H4 (cell line): ENCODE measurements at places on chromosomes 4 and X.

- DNase-seq: no peak
Observed at GRCh38 chr4:33802578-33802977, 2441.7 kb downstream of the ARAP2 start.

GRCh38 chr4:78601013-78601412, 49.4 kb downstream of the ANXA3 start:
- no peak for DNase-seq

GRCh38 chr4:184163813-184164212, 53.9 kb downstream of the ENPP6 start:
- DNase-seq: peak; percentile 30

GRCh38 chrX:109732017-109732801, 848 bp downstream of the ACSL4 start:
- peak; percentile 4 for DNase-seq

GRCh38 chr4:95077864-95078263, 320.1 kb downstream of the BMPR1B start:
- DNase-seq: no peak

DNA sequence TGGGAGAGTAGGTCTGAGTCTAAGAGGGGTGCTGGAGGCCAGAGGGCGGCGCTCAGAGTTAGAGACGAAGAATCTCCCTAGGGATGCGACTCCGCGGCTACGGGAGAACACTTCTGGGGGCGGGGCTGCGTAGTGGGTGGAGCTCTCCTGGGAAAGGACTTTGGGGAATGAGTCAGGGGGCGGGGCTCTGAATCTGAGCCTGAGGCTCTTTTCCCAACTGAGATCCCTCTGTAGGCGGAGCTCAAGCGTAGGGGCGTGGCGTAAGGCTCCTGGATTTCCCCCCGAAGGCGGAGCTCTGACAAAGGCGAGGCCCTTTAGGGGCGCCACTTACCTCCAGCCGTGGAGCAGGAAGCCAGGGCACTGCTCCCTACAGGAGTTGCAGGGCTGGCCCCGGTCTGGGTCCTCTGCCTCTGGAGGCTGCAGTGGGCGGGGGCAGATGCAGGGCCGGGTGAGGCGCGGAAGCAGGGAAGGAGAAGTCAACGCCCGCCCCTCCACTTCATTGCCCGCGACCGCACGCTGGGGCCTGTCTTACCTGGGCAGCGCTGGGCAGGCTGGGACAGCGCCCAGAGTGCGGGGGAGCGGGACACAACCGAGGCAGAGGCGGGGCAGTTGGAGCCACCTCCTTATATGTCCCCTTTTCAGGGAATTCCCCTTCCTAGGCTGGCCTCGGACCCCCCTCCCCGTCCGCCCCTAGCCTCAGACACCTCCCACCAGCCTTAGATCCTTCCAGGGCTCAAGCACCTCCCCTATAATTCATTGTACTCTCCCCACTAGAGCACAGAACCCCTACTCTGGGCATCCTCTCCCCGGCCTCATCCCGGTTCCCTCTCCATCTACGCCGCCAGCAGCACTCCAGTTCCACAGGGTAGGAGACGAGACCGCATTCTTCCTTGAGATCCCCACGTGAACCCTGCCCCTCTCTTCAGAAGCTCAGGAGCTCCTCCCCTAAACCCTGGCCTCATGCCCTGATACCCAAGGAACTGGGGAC, 1.6 kb downstream of the PRICKLE3 start:
- peak; percentile 71 for DNase-seq

GRCh38 chr4:74410272-74410671, 34.7 kb upstream of the AREG start:
- no peak for DNase-seq

GRCh38 chr4:134906404-134907023, 704.9 kb upstream of the PABPC4L start:
- peak; percentile 27 for DNase-seq

DNA sequence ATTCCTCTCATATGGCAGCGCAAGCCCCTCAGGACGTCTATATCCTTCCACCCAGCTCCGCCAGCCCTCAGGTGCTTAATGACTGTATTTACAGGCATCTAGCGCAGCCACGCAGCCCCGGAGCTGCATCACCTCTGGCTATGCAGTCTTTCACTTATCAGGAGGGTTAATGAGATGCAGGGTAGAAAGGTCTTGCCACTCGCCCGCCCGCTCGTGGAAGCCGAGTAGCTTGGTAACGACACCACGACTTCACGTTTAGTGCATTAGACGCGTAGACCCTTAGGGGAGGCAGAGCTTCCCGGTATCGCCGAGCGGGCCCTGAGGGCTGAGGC, 1.5 kb upstream of the SLC16A2 start:
- DNase-seq: no peak

DNA sequence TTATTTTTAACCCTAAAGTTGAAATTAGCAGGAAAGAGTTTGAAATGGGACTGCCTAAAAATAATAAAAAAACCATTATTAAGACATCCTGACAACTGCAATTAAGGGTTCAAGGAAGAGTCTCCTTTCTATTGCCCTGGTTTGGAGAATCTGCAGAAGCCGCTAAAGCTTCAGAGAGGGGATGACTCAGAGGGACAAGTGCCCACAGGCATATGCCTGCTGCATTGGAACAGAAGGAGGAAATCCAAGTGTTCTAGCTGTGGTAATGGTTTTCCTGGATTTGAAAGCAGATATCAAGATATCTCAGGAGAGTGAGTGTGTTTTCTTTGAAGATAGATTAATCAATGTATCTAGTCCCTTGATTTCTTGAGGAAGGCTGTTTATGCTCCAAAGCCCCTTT, 235.1 kb upstream of the TAPT1 start:
- peak; percentile 38 for DNase-seq

- DNase-seq: no peak
Observed at GRCh38 chrX:47351706-47352105, 18.7 kb upstream of the ZNF157 start.

DNA sequence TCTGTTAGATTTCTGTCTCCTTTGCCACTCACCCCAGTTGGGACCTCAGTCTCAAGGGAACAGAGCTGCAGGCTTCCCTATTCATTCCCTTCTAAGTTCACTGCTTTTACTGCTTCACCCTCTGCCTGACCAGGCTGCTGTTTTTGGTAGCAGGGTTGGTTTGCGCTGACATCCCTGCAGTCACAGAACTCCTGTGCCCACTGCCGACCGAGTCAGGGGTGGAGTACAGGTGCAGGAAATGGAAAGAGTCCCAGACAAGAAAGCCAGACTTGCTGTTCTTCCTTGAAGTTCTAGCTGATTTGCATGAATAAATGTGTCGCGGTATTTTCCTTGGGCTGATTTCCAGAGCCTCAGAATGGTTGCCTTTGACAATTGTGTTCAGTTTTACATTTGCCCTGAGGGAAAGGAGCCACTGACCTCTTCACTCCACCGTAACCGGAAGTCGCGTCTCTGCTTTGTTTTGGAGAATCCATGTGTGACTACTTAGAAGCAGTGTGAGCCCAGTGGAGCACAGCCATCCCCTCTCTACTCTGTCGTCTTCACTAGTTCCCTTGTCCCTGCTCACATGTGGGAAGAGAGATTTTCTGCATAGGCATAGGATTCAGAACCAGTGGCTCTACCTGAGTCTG, 84.8 kb downstream of the TNIP2 start:
- DNase-seq: no peak

GRCh38 chrX:74736450-74736849, 122.0 kb upstream of the RLIM start:
- DNase-seq: no peak

DNA sequence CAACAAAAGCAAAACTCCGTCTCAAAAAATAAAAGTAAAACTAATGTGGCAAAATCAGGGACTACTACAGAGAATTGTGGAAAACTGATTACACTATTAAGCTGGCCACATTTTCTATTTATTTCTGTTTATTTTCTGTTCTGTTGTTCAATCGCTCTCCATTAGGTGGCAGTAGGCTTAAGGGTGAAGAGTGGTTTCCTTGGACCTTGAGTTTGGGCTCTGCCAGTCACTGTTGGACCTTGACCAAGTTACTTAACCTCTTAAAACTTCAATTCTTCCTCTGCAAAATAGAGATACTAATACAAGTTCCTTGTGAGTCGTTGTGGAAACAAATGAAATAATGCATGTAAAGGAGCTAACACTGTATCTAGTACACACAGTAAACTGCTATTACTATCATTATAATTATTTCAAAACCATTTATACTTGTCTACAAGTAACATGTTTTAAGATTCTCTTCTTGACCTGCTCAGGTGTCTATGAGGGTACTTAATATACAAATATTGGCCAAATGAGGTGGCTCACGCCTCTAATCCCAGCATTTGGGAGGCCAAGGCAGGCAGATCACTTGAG, 15.2 kb downstream of the HSD17B11 start:
- peak; percentile 58 for DNase-seq

DNA sequence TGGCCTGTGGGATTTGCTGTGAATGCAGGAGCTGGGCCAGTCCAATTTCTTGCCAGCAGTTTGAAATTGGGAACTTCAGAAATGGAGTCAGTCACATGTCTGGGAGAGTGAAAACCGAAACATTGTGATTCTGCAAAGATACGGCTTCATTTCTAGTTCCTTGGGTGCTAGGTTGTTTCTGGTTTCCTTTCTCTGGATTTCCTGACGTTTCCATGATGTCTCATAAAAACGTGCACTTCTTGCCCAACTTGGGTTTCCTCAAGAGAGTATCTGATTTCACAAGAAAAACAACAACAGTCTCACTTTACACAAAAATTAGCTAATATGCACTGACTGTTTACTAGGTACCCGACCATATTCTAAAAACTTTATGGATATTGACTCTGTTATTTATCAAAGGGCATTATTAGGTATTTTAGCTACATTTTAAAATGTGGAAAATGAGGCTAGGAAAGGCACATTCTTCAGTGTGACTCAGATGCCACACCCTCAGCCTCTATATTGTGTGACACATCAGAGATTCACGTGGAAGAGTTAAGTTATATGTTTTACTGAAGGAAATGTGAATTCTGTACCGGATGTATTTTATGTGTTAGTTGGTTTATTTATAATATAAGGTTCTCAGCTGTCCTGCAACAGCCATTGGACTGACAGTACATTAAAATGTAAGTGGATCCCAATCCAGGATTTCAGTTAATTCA, 225.0 kb upstream of the PUDP start:
- peak; percentile 29 for DNase-seq

DNA sequence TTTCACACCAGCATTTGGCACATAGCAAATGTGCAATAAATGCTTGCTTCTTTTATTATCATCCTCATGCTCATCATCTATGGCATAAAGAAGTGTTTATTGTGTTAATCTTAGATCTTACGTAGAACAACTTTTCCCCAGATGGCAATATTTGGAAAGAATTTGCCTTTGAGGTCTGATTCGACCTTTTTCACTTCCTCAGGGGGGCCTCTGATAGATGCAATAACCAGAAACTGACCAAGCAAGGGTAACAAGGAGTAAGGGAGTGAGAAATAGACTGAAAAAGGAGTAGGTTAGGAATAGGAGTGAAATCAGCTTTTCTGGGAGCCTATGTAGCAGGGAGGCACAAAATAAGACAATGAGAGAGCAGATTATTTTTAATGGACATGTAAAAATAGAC, 70.2 kb downstream of the RRAGB start:
- DNase-seq: no peak

GRCh38 chrX:118249146-118249545, 96.8 kb upstream of the WDR44 start:
- no peak for DNase-seq

GRCh38 chr4:151296227-151296626, 19.3 kb downstream of the PRSS48 start:
- DNase-seq: no peak

- DNase-seq: no peak
Observed at GRCh38 chr4:159342374-159342773, 239.5 kb downstream of the RAPGEF2 start.

- DNase-seq: no peak
Observed at GRCh38 chr4:151786158-151786495, 25.3 kb upstream of the GATB start.

DNA sequence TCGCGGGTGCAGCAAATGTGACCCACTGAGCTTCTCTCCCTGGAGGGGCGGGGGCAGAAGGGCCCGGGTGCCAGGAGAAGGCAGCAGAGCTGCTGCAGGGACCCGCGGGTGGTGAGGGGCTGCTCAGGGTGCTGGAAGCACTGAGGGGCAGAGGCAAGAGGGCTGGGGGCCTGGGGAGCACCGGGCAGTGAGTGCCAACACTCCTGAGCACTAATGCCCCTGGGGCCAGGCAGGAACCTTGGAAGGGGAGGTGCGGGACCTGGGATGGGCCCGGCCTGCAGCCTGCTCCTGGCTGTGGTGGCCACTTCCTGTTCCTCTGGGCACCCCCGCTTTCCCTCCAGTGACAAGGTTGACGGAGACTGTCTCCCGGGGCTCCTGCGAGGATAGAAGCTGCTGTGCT, 66.5 kb upstream of the ADRA2C start:
- DNase-seq: no peak

DNA sequence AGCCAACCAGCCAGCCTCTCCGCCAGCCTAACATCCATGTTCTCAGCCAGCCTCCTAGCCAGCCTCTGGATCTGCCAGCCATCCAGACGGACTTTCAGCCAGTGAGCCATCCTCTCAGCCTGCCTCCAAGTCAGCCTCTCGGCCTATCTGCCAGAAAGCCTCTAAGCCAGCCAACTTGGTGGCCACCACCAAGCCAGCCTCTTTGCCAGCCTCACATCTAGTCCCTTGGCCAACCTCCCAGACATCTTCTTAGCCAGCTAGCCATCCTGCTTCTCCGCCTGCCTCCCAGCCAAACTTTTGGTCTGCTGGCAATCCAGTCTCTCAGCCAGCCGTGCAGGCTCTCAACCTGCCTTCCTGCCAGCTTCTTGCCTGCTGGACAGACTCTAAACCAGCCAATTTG, 16.4 kb upstream of the ARAP2 start:
- DNase-seq: no peak

GRCh38 chrX:37640142-37640541, 45.4 kb upstream of the XK start:
- no peak for DNase-seq

GRCh38 chr4:106114270-106114669, 201.7 kb downstream of the TBCK start:
- no peak for DNase-seq

- no peak for DNase-seq
Observed at GRCh38 chrX:118961866-118962560, 12.4 kb upstream of the LONRF3 start.

DNA sequence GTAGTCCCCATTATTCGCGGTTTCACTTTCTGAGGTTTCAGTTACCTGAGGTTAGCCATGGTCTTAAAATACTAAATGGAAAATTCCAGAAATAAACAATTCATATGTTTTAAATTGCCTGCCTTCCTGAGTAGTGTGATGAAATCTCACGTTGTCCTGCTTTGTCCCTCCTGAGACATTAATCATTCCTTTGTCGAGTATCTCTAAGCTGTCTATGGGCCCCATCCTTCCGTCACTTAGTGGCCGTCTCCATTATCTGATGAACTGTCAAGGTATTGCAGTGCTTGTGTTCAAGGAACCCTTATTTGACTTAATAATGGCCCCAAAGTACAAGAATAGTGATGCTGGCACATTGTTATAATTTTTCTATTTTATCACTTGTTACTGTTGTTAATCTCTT, 94.8 kb downstream of the ADGRL3 start:
- no peak for DNase-seq

GRCh38 chrX:133610056-133610455, 194.8 kb upstream of the GPC4 start:
- DNase-seq: no peak

- DNase-seq: no peak
Observed at GRCh38 chrX:23854945-23855344, 52.8 kb downstream of the APOO start.

- DNase-seq: peak; percentile 78
Observed at GRCh38 chr4:79331126-79331876, 5.4 kb upstream of the NAA11 start.
